ENCODE measurements at places on chromosomes 6 and 20. TPM values are rescaled to one million over a fixed set of nuclear protein-coding genes. Genes with fewer than 3 reads are reported as not detected.

GRCh38 chr6:156538875-156539660 is 238.1 kb upstream of the ARID1B start:
- no peak for DNase-seq

GRCh38 chr6:119446115-119446554 is 96.6 kb upstream of the MAN1A1 start:
- peak; percentile 51 for DNase-seq

The FAM50B gene
- 6.6 TPM for polyA plus RNA-seq

DNA sequence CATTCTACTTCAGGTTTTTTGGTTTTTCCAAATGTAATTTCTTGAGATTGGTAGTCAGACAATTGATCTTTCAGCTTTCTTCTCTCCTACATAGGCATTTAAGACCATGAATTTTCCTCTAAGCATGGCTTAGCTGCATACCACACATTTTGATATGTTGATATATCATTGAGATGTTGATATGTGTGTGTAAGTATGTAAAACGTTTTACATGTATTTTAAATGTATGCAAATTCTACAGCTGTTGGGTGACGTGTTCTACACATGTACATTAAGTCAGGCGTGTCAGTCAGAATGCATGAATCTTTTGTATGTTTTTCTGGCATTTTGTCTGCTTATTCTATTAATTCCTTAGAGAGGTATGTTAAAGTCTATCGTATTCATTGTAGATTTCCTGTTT is 228.2 kb downstream of the CDH26 start:
- no peak for DNase-seq

GRCh38 chr20:8951164-8951563 is 117.7 kb upstream of the PLCB4 start:
- no peak for DNase-seq

GRCh38 chr20:24578567-24579415 is 109.4 kb downstream of the SYNDIG1 start:
- DNase-seq, result no peak

DNA sequence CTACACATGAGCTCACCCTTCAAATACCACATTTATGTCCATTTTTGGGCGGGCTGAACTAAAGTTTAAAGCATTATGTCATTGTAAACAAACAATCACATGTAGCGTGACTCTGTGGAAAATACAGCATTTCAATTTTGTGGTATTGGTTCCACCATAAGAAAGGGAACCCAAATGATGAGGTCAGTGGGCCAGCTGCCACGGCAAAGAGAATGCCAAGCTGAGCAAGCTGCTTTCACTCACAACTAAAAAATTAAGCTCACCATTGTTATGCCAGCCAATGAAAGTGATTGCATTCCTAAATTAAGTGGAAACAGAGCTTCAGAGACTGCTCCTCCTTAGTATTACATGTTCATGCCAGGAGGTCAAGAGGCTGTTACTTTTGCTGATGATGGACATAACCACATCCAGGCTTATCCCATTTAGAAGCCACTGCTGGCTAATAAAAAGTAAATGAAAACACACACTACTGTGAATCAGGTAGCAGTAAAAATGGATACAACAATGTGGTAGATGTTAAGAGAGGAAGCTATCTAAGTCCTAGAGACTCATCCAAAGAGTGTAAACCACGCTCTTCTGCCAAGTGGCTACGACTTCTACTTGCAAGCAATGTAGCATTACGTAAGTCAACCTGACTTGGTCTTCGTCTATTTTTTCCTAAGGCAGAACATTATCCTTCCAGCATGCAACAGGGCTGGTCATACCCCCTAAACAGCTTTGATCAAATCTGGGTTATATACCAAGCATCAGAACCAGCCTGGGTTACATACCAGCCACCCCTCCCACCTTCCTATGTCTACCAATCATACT is 164.8 kb downstream of the BACH2 start:
- no peak for DNase-seq

The CST4 gene
- polyA plus RNA-seq, result not detected

GRCh38 chr20:60877071-60877857 is 374.8 kb upstream of the CDH4 start:
- no peak for DNase-seq

- DNase-seq, result peak; percentile 64
Measured at GRCh38 chr20:58890518-58891085, 38.1 kb downstream of the GNAS start.

The PRDM1 gene
- 3.2 TPM for polyA plus RNA-seq

- no peak for DNase-seq
Measured at GRCh38 chr20:51667002-51667408, 101.2 kb downstream of the ATP9A start.

DNA sequence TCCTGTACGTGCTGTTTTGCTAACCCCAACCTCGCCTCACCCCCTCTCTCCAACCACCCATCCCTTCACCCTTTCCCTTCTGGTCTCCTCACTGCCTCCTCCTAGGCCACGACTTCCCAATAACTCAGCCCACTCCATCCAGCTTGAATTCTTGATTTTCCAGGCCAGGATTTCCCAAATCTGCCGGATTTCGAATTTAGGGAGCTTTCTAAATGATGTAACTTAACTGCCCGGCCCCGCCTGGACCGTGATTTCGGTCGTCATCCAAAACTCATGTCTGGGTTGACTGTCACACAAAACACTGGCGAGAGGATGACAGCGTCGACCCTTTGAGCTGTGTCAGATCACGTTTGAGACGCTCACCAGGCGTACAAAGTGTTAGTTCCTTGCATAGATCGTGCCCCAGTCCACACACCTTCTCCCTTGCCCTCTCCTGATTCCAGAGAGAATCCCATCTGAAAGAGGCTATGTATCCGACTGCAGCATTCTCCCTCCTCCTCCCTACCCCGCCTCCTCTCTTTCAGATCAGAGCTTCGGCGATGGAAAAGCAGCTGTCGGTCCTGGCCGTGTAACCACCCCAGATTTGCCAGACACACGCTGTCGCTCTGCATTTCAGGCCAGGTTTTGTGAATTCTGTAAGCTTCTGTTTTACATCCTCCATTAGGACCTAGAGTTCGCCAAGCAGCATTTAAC is 168.2 kb downstream of the GPX5 start:
- no peak for DNase-seq

DNA sequence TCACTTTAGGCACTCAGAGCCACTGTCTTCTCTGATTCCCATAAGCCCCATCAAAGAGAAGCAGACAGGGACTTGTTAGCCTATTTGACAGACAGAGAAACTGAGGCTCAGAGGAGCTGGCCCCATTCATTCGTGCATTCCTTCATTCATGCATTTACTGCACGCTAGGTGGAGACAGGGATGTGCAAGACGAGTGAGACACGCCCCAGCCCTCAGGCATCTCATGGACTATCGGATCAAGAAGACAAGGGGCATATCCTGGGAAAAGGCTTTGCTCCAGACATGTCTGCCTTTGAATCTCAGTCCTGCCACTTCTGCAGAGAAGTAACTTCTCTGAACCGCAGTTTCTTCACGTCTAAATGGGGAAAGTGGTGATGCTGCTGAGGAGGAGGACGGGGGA is 54.1 kb downstream of the BPIFB1 start:
- no peak for DNase-seq

GRCh38 chr6:6600875-6601274 is 12.4 kb downstream of the LY86 start:
- DNase-seq, result no peak

DNA sequence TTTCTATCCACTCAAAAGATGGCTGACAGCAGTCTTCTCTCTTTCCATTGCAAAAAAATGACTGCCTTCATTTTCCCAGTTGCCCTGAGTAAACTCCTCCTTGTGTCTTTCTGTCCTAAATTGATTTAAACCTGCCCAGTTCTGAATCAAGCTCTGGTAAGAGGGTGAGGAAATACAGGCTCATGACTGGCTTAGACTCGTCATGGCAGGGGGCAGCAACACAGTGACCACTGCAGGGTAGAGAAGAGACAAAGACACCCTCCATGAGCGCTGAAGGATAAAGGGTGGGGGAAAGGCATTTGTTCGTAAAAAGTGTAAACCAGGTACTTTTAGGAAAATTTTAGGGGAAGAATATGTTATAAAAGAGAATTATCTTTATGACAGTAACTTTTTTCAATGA is 738.2 kb upstream of the FLRT3 start:
- DNase-seq, result no peak

DNA sequence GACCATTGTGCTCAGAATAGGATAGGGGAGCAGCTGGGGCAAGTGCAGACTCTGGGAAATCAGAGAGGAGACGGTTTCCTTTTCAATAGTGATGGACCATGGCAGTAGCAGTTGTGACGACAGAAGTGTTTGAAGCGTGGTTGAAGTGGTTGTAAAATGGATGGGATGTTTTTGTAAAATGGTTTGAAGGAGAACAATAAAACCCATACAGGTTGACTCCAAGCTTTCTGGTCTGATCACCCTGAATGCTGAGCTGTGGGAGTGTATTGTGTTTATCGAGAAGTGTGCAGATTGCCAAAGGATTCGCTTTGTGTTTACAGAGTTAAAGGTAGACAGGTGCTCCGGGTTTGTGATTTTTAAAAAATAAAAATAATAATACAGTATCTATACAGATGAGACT is 255.2 kb upstream of the SULF2 start:
- no peak for DNase-seq

The FAM110A gene
- 14.9 TPM for polyA plus RNA-seq

DNA sequence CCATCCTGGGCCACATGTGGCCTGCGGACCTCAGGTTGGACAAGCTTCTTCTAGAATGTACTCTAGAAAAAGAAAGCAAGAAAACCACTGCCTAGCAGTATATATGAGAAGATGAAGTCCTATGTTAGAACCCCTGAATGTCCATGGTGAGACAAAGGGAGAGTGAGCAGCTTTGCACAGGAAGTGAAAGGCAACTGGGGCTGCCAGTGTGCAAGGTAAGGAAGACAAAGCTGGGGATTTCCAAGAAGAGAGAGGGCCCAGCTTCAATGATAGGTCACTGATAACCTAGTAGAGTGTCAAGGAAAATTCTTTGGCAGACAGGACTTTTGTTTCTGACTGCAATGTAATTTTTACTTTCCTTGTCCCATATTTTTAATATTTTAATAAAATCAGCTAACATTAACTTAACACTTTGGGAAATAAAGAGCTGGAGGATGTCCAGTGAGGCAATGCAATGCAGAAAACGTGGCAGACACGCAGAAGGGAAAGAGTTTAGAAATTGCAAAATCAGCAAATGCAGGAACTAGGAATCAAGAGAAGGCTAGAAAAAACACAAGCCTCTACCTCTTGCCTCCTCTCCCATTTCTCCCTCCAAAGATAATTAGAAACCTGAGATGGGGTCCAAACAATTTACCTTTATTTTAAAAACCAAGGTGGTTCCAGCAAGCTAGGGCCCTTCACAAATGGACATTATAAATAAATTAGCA is 47.4 kb downstream of the CYP39A1 start:
- DNase-seq, result no peak

GRCh38 chr6:39402239-39402751 is 79.8 kb upstream of the KCNK16 start:
- DNase-seq, result peak; percentile 46

The NRSN1 gene
- not detected for polyA plus RNA-seq

DNA sequence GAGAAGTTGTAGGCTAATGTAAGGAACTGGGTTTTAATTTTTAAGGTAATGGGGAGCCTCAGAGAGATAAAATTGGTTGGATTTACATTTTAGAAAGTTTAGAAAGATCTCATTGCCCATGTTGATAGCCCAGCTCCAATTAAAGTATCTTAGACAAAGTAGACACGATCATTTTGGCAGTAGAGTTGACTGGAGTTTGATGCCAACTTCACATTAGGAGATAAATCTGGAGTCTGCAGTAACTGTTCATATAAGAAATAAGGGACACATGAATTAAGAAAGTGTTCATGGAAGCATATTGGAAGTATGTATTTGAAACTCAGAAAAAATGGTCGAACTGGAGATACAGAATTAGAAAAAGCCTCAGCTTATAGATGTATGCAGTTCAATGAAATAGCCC is 12.6 kb upstream of the E2F3 start:
- DNase-seq, result no peak

The CYP21A2 gene
- not detected for polyA plus RNA-seq

DNA sequence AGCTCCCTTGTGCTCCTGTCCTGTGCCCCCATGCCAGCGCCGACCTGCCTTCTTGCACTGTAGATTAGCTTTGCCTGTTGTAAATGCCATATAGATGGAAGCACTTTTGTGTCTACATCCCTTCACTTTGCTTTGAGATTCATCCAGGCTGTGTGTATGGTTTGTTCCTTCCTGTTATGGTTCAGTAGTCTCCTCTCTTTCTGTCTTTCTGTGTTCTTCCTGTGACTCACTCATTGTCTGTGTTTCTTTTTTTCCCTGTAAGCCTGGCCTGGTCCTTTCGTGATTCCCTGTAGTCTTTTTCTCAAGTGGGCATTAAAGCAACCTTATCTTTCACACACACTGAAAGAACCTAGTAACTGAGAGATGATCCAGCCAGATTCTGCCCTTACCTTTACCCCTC is 66.6 kb downstream of the JARID2 start:
- DNase-seq, result no peak

The EDN1 gene
- 2.5 TPM for polyA plus RNA-seq

- no peak for DNase-seq
Measured at GRCh38 chr6:149474108-149474935, 10.5 kb downstream of the ZC3H12D start.

GRCh38 chr20:62949962-62950361 is 2.5 kb upstream of the SLC17A9 start:
- no peak for DNase-seq

The MCCD1 gene
- polyA plus RNA-seq, result not detected

The NKAIN2 gene
- polyA plus RNA-seq, result not detected

DNA sequence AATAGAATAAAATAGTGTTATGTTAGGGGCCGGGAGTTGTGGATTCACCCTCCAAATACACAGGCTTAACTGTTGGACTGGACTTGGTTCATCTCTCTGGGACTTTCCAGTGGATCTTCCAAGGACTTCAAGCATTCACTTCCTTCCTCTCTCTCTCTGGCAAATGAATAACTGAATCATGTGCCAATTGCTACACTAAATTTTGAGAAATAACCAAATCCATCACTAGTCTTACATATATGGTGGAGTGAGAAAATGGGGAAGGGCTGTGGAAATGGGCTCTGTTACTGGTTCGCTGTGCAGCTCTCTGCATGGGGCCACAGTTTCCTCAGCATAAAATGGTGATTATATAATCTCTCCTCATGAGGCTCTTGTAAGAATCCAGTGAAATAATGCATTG is 6.8 kb upstream of the KIAA1755 start:
- no peak for DNase-seq

The EFCAB8 gene
- not detected for polyA plus RNA-seq

Data from mammary epithelial cell (primary cell).